Daoy (cell line): ENCODE measurements at places on chromosomes 3 and 15. TPM values are rescaled to one million over a fixed set of nuclear protein-coding genes. Genes with fewer than 3 reads are reported as not detected.
A peak's percentile ranks its signal among the peaks of the same experiment; 100 is the strongest.

Gene SHC4
- 0.24 and 1.3 TPM in 2 replicates for total RNA-seq

Gene GOLGA8B
- total RNA-seq = 19.9 and 22.6 TPM in 2 replicates

Gene PIGX
- total RNA-seq = 28.7 and 33.1 TPM in 2 replicates

Gene SERPINI2
- not detected in 2 replicates for total RNA-seq

Gene TBL1XR1
- total RNA-seq = 88.4 and 100 TPM in 2 replicates

Gene GP5
- not detected in 2 replicates for total RNA-seq

Gene FEM1B
- total RNA-seq = 19.1 and 21.3 TPM in 2 replicates

Gene MKRN3
- 12.1 and 15.0 TPM in 2 replicates for total RNA-seq

Gene CLDN11
- 14.9 and 15.8 TPM in 2 replicates for total RNA-seq

DNA sequence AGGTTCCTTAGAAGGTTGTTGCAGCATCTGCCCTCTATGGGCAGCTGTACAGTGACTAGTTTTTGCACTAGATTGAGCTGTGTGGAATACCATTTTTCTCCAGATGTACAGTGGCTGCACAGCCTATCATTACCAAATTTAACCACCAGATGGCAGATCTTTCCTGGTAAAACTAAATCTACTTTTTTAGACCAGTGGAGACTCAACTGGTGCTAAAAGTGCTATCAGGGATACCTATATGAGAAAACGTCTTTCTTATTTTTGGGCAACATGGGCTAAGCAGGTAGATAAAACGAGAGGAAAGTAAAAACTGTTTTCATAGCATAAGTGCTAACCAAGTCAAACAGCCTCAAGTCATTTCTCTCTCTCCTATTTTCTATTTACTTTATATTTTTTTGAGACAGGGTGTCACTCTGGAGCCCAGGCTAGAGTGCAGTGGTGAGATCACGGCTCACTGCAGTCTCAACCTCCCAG is 21.2 kb downstream of the IGSF10 start:
- DNase-seq = peak; percentile 51

DNA sequence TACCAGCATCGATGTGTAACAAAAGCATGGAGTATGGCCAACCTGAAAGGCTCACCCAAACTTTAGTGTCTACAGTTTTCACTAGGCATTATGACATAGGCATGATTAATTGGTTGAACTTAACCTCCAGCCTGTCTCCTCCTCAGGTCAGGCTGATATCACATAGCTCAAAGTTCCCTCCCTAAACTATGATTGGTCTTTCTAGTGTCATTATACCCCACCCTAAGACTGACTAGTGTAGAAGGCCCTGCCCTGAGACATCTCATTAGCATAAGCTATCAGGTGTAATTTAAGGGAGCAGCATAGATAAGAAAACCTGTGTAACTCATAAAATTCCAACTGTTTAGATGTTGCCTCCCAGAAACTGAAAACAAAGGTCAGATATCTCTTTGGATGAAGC is 195.2 kb downstream of the ALCAM start:
- DNase-seq = no peak

GRCh38 chr3:136994772-136995516 is 37.2 kb downstream of the IL20RB start:
- peak; percentile 84 for DNase-seq

DNA sequence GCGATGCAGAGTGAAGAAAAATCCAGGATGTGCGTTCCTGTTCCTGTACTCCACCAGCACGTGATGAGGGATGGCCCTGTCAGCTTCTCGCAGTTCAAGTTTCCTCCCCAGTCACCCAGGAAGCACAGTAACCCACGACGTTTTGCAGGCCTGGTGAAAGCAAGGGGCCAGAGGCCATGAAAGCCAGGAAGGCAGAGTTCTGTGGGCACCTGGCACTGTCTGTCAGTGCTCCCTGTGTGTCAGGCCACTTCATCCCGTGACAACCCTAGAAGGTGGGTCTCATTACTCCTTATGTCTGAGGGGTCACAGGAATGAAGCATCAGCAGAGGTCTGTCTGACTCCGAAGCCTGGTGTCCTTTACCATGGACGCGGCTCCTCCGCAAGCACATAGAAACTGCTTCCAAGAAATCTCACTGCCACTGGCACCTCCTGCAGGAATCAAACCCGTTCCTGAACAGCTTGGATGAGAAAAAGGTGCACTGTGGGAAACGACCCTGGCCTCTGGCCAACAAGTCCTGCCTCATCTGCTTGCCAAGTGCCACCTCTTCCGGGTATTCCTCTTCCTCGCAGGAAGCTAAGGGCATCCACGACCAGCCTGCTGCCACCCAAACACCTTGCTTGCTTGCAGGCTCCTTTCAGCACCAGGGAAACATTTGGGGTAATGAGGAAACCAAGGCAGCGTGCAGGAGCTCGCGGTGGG is 14.6 kb downstream of the RAB43 start:
- DNase-seq = no peak

GRCh38 chr3:23256741-23257435 is 53.8 kb downstream of the UBE2E2 start:
- no peak for DNase-seq

DNA sequence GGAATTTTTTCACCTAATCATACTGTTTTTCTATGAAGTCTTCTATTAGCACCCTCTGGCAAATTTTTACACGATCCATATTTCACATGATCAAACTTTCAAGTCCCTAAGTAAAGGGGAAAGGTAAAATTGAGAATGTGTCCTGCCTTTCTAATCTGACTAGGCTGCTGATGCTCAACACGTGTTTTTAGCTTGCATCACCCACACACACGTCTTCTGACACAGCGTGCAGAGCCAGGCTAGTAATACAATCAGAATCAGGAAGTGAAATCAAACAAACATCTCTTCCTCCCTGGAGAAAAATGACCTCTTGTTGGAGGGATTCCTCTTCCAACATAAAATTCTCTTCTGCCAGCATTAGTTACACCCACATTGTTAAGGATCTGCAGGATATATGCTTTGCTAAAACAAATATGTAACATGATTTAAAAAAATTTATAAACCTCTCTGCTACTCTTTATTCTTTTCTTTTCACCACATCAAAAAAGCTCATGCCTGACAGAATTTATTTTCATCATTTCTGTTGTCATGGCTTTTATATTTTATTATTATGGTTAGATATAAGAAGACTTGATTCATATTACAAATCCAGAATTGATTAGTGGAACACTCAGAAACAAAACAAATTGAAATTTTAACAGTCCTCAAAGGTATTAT is 122.4 kb downstream of the RAP2B start:
- DNase-seq = peak; percentile 71

- peak; percentile 71 for DNase-seq
These were observed 16.3 kb upstream of the JMJD7 start for GRCh38 chr15:41811432-41812195.

DNA sequence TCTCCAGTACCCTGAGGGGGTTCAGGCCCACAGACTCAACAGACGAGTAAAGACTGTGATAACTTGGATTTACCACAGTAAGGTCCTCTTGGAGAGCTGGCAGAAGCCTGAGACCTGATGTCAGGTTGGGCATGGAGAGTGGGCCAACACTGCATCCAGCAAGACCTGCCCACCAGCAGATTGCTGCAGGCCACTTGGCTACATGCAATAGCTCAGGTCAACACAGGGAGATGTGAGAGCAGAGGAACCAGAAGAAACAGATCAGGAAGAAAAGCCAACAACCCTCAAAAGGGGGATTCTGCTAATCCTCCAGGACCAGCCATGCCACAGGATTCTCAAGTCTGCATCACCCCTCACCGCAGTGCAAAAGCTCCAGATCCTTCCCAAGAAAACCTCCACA is 1.7 kb upstream of the IP6K1 start:
- DNase-seq = no peak

DNA sequence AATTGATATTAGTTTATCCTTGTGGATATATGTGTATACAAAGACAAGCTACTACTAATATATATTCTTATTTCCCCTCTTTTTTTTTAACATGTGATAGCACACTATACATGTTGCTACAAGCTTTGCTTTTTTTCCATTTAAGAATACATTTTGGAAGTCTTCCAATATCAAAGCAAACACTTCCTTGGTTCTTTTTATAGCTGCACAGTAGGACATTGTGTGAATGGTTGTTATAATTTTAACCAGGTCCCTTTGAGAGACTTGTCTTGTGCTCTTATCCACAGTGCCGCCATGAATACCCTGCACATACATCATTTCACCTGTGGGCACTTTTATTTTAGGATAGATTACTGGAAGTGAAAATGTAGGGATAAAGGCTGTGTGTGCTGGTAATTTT is 88.7 kb downstream of the CACNA2D3 start:
- DNase-seq = no peak
